ENCODE measurements at places on chromosomes 6 and 20.

DNA sequence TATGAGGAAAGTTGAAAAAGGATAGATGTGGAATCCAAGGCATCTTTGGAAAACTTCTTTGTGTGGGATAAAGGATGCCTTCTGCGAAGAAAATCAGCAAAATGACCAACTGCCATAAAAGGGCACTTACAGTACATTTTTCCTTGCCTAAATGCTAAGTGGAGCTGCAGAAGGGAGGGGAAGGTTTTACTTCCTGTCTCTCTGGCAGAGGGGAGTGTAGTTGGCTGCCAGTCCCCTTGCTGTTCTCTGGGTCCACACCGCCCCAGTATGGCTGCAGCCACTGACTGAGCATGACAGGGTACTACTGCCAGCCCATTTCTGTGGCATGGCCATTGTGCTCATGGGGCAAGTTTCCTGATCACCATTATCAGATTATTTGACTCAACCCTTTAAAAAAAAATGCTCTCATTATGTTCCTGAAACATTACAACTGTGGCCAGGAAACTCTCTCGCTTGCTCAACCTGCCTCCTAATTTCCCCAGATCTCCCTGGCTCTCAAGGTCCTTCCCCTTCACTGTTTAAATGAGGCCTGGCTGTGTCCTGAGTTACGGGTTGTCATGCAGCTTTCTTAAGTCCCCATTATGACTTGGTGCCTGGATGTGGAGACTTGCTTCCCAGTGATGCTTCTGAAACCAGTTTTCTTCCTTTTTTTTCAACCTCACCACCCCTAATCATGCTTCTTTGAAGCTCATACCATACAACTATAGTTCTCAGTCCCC lies 34.5 kb upstream of the FAM184A start:
- no peak for DNase-seq

DNA sequence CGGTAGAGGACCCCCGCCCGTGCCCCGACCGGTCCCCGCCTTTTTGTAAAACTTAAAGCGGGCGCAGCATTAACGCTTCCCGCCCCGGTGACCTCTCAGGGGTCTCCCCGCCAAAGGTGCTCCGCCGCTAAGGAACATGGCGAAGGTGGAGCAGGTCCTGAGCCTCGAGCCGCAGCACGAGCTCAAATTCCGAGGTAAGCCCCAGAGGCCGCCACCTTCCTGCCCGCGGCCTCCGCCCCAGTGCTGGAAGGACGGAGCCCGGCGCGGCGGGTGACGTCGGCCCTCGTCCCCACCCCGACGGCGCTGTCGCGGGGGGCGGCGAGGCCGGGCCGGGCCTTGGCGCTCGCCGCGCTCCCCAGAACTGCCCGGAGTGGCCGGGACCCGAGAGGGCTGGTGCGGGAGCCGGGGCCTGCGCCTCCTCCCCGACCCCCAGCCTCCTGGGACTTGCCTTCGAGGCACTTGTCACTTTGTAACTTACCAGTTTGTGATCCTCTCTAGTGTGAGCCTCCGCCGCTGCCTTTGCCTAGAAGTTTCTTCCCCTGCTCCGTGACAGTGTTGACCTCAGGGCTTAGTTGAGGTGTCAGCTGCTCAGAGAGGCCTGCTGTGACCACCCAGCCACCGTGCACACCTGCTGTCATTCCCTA lies 417 bp downstream of the VAPB start:
- DNase-seq: no peak

GRCh38 chr20:10002866-10003265 lies 31.9 kb upstream of the ANKEF1 start:
- DNase-seq: no peak

- DNase-seq: no peak
Observed at GRCh38 chr6:99269207-99269606, 80.3 kb downstream of the FAXC start.

GRCh38 chr6:133214267-133214666 lies 26.9 kb upstream of the EYA4 start:
- DNase-seq: no peak

- DNase-seq: no peak
Observed at GRCh38 chr20:63546256-63546955, 1.1 kb downstream of the SRMS start.

DNA sequence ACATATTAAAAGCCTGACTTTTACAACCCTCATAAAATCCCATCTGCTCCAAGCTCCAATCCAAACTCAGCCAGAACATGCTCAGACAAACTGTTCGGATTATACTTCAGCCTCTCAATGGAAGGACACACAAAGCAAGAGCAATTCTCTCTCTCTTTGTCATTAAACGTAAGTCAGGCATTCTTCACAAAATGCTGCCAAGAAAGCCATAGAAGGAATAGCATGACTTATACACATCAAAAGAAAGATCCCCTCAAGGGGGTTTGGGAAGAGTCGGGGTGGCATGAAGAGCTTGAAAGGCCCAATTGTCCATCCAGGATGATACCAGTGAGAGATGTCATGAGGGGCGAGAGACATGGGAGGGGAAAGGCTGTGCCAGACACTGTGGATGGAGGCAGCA lies 268.9 kb downstream of the PREX1 start:
- DNase-seq: no peak

DNA sequence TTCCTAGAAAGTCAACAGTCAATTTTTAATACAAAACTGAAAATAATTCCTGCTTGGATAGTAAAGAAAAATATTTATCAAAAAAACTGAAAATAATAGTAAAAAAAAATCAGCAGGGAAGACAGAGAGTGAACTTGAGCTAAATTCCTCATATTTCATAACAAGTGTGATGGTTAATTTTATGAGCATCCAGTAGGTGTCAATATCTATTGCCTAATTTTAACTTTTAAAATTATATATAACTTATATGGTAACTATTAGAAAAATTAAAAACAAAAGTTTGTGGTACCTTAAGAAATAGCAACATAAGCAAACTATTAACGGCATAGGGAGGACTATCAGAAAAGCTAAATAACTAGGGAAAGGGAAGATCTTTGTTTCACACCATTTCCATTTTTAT lies 2.1 kb downstream of the EPM2A start:
- DNase-seq: no peak

DNA sequence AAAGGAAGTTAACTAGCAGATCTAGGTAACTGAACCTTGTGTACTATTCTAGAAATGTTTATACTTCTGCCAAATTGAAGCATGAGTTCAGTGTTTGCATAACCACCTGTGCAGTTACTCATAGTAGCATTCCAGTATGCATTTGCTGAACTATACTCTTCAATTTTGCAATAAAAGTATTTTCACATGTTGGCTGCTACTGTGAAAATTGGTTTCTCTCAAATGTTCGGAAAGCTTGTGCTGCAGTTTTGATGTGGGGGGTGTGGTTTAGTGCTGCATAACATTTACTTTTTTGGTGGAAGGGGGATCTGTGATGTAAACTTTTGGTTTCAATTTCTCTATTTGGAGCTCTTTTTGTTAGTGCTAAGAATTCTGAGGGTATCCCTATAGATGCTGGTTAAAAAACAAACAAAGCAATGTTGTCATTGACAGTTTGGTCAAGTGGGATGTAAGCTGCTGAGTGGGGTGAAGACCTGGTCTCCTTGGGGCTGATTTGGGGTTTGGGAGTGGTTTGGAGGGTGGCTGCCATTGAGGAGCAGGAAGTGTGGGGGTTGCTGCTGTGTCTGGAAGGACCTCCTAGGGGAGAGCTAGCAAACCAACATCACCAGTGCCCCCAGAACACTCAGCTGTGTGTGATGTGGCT lies 87.8 kb downstream of the CARMIL1 start:
- DNase-seq: no peak

DNA sequence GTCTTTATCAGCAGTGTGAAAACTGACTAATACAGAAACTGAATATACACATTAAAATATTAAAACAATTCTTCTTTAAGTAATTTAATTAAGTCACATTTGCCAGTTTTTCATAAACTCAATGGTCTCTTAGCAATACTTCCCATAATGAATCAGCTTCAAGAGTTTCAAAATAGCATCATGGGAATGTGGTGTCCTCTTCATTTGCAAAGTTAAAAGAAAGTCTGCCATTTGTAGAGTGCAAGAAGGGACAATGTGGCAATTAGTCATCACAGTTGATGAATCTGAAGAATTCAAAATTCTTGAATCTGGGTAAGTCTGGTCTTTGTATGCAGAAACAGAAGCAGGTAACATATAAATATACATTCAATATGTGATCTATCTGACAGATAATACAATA lies 38.7 kb downstream of the SYNE1 start:
- no peak for DNase-seq

DNA sequence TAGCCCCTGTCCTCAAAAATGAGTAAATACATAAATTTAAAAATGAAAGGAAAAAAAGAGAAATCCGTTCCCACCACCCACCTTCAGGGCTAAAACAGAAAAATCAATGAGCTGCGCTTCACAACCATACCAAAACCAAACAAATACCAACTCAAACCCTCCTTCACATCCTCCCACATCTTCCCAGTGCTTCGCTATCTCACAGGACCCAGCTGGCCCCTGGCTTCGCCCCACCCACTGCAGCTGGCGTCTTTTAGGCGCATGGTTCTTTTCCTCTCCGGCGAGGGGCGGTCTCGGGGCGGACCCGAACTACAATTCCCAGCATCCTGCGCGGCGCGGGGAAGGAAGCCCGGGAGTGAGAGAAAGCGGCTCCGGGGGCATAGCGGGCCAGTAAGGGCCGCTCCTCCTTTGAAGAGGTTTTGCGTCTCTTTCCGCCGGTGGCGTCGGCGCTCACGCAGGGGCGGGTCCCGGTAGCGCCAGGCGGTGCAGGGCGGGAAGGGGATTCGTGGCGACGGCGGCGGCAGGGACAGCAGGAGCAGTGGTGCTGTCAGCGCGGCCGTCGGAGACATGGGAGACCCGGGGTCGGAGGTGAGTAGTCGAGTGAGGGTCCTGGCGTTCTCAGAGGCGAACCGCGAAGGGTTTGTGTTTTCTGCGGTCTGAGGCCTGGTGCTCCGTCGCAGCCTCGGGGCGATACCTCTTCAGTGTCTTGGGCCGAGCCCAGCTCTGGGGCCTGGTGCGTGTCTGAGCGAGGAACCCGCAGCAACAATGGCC lies at the start of gene ZNF451:
Gene ZNF451, plus strand, starts transcription at position 502 of the 771 bp plus-strand sequence. Its CDS starts 66 bp downstream, at position 568.
- DNase-seq: peak; percentile 94

DNA sequence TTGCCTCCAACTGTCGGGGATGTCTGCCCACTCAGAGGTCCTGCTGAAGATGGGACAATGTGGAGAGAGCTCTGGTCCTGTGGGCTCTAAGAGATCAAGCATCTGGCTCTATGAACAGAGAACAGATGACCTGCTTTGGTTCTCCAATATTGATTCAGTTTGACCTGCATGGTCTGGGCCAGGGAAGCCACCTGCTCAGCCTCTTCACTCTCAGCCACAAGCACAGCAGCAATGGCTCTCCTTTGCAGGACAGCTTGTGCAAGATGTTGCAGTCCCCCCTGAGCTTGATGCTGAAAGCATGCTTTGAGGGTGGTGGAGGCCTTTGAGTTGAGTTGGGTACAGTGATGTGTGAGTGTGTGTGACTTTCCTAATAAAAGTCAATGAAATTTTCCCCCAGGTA lies 18.6 kb upstream of the MCM3 start:
- DNase-seq: no peak

- no peak for DNase-seq
Observed at GRCh38 chr6:42720739-42721138, 1.7 kb downstream of the PRPH2 start.

DNA sequence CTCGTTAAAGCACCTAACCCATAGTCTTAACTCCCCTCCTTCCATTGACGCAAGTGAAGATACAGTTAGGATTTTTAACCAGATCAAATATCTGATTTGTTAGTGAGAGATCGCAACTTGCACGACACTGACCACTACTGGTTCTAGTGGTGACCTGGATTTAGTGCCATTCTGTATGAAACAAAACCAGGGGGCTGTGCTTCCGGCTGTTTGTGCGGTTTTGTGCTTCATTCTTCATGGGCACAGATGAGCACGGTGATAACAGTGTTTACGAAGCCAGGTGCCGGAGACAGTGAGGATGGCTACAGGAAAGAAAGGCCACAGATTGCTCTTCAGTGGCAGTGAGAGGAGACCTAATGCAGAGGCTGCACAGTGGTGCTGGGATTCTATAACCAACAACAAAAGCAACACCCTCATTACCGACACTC lies 75.5 kb downstream of the NOL4L start:
- no peak for DNase-seq

GRCh38 chr6:111692327-111693164 lies 86.9 kb upstream of the TRAF3IP2 start:
- no peak for DNase-seq

- DNase-seq: no peak
Observed at GRCh38 chr20:59633656-59634251, 29.4 kb downstream of the PHACTR3 start.

- DNase-seq: no peak
Observed at GRCh38 chr20:58374906-58375758, 13.9 kb upstream of the VAPB start.

GRCh38 chr6:142850679-142851423 lies 94.1 kb downstream of the HIVEP2 start:
- DNase-seq: no peak

GRCh38 chr6:129749749-129750120 lies 39.8 kb upstream of the ARHGAP18 start:
- DNase-seq: no peak

DNA sequence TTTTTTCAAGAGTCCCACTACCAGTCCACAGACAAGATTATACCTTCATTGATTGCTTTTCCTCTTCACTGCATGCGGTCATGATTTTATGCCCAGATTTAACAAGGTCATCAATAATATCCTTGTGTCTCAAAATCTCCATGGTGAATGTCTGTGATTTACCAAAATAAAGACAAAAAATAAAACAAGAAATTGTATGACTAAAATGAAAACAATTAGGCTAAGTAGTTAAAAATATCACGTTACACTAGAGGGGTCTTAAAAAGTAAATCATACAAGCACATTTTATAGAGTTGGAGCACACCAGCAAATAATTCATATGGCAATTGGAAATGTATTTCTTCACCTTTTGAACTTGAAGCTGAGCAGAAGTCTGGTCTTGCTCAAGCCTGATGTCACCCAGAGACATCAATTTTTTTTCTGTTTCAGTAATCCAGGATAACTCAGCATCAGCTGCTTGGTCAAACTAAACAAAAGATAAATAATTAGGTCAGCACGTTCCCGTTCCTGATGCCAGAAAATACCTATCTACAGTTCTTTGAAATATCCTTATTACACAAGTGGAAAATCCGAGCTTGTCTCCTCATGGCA lies 125.4 kb downstream of the DST start:
- DNase-seq: no peak

DNA sequence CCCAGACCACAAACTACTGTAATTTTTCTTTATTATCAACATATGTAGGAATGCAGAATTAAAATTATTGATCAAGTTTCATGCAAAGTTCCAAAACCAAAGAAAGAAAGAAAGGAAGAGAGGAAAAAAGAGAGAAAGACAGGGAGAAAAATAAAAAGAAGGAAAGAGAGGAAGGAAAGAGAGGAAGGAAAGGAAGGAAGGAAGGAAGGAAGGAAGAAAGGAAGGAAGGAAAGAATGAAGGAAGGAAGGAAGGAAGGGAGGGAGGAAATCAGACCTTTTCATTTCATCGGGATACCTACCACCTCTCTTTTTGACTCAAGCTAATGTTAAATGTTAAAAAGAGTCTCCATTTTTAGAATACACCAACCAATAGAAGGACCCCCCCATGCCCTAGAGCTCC lies 31.9 kb downstream of the DCDC2 start:
- DNase-seq: no peak

- no peak for DNase-seq
Observed at GRCh38 chr6:115909923-115910546, 150.7 kb downstream of the FRK start.

- DNase-seq: no peak
Observed at GRCh38 chr6:72963946-72964345, 261.4 kb downstream of the KHDC1L start.

Data from NCI-H1048 (cell line).